ENCODE measurements at places on chromosomes 2 and 18.

DNA sequence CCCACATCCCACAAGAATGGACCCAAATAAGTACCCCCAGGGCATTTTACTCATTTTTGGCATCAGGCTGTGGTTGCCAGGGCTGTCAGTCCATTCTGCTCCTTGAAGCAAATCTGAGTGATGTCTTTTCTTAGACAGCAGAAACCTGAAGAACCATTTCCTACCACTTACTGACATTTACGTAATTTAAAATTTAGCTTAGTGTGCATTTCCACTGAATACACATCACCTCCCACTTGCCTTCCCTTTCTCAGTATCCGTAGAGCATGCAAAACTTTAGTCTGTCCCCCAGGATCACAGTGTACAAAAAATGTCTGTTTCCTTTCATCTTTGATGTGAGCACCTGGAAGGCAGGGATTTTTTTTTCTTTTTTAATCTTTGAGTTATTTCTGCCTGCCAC lies 130.3 kb downstream of the XIRP2 start:
- DNase-seq: no peak

GRCh38 chr18:6504605-6505497 lies 90.1 kb upstream of the L3MBTL4 start:
- DNase-seq: no peak

- no peak for DNase-seq
Observed at GRCh38 chr2:169464466-169464865, 14.8 kb upstream of the BBS5 start.

GRCh38 chr2:197078535-197078934 lies 152.0 kb upstream of the PGAP1 start:
- no peak for DNase-seq

- DNase-seq: no peak
Observed at GRCh38 chr2:239052798-239053665, 205.1 kb downstream of the TWIST2 start.

GRCh38 chr2:127015106-127015910 lies 91.6 kb downstream of the BIN1 start:
- DNase-seq: no peak

DNA sequence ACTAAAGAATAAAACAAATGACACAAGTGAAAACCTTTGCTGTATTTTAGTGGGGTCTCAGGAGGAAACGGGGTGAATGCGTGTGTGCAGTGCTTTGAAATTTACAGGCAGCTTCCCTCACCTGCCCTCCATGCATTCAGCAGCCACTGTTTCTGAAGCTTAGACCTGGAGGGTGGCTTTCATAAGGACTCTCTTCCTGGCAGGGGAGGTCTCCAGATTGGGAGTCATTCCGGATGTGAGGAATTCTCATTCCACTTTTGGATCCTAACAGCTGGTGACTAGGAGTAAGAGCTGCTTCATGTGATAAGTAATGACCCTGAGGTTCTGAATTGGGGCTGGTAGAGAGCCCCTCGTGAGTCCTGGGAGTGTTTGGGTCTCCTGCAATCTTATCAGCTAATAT lies 192.5 kb downstream of the SH3BP4 start:
- no peak for DNase-seq

DNA sequence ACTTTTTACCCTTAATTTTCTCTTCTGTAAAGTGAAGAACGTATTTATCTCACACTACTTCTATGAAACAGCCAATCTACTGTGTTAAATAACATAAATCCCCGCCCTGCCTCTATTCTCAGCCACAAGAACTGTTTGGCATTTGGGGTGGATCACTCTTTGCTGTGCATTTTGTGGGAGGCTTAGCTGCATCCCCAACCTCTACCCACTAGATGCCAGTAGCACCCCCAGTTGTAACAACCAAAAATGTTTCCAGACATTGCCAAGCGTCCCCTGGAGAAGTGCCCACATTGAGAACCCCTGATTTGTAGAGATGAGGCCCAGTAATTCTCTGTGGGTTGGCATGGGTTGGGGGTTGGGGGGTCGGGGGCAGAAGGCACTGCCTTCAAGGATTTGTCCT lies 94.7 kb upstream of the BOD1L2 start:
- DNase-seq: no peak

GRCh38 chr2:126933711-126934091 lies 35.0 kb downstream of the TEX51 start:
- no peak for DNase-seq

- DNase-seq: no peak
Observed at GRCh38 chr2:113060396-113060795, 1.4 kb downstream of the IL36RN start.

- DNase-seq: no peak
Observed at GRCh38 chr18:47986620-47987387, 56.3 kb upstream of the SMAD2 start.

DNA sequence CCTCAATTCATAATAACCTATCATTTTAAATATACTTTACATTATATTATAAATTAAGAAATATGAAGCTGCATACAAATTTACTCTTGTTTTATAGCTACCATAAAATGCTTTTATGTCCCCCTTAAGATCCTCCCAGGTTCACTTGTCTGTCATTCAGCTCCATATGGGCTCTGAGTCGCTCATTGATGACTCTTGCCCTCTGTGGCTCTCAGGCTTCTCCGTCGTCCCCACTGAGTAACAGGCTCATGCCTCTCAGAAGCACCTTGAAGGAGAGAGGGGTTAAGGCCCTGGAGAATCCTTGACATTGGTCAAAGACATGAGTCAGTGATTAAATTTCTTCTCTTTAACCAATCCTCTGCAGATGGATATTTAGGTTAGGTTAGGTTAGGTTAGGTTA lies 6.2 kb upstream of the MCM6 start:
- no peak for DNase-seq

DNA sequence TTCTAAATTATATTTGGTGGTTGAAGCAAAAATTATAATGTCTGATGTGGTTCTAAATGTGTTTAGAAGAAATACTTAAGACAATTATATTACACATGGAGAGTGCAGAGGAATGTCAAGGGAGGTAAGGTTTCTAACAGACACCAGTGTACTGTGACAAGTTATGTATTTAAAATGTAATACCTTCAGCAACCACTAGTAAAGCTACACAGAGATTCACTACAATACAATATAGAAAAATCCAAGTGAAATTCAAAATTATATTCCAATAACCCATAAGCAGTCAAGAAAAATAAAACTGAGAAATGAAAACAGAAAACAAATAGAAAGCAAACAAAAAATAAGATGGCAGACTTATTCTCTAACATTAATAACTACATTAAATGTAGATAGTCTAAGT lies 249.5 kb upstream of the KLHL14 start:
- no peak for DNase-seq

GRCh38 chr2:152099367-152100050 lies 665 bp upstream of the CACNB4 start:
- DNase-seq: no peak

DNA sequence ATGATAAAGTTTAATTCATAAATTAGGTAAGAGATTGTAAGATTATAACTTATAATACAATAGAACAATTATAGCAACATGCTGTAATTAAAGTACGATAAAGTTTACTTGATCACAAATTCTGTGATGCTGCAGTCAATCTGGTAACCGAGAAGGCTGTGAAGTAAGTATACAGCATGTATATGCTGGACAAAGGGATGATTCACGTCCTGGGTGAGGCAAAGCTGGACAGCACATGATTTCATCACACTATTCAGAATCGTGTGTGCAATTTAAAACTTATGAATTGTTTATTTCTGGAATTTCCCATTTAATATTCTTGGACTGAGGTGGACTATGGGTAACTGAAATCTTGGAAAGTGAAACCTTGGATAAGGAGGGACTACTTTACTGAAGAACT lies 522.2 kb upstream of the CNTNAP5 start:
- no peak for DNase-seq

DNA sequence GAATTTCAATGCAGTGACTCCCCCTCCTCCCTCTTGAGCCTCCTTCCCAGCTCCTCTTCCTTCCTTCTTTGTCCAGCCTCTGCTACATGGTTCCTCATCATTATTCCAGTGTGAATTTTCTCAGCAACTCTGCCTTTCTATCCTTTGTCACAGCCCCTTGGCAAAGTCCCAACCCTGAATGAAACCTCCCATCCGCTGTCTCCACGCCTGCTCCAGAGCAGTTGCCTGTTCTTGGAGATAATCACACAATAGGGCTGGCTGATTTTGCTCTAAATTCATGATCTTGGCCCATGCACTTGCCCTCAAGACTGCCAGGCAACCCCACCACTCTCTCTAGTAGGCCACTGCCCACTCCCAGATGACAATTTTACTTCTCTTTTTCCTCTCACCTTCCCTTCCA lies 61.4 kb downstream of the BCL2L11 start:
- DNase-seq: no peak

Data from uterus (tissue), 4 donors.